ENCODE measurements at places on chromosomes 5 and 9. TPM values are rescaled to one million over a fixed set of nuclear protein-coding genes. Genes with fewer than 3 reads are reported as not detected.

Gene MAN1B1
- total RNA-seq = 65.6 TPM

Gene IL13
- not detected for total RNA-seq

Gene DMGDH
- total RNA-seq = 1.3 TPM

DNA sequence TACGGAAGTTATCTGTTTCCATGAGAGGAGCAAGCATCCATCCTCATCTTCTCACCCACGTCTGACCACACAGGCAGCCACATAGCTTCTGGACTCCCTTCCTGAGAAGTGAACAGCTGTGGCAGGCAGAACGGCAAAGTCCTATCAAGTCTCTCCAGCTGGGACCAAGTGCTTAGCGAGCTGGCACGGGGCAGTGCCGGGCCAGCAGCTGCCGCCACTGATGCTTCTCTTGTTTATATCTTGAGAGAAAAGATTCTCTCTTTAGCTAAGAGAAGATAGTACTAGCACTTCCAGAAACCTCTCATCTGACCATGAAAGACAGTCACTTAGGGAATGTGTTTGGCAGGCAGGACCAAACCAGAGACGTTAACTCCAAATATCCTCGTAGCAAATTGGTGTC, 37.2 kb downstream of the PLAC8L1 start:
- DNase-seq = no peak

GRCh38 chr9:37984672-37985611, 81.0 kb upstream of the SLC25A51 start:
- DNase-seq = no peak

DNA sequence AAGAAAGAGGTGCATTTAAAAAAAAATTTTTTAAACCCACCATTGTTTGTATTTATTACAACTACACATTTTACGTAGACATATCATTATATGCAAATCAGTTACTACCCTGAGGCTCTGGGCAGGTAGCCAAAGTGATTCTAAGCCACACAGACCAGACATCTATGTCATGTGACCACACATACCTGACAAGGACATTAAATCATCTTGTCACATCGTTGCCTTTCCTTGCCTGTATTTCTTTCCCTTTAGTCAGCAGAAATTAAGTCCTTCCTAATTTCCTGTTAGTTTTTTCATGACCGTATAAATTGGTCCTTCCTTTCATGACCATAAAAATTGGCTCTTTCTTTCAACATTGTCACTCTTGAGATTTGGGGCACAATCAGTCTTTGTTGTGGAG, 134.2 kb upstream of the MARCHF11 start:
- no peak for DNase-seq

GRCh38 chr5:60830581-60831127, 13.4 kb downstream of the ELOVL7 start:
- DNase-seq = no peak

- DNase-seq = no peak
Observed at GRCh38 chr5:124393584-124394379, 352.7 kb downstream of the ZNF608 start.

- no peak for DNase-seq
Observed at GRCh38 chr9:86807367-86807976, 139.8 kb downstream of the GAS1 start.

DNA sequence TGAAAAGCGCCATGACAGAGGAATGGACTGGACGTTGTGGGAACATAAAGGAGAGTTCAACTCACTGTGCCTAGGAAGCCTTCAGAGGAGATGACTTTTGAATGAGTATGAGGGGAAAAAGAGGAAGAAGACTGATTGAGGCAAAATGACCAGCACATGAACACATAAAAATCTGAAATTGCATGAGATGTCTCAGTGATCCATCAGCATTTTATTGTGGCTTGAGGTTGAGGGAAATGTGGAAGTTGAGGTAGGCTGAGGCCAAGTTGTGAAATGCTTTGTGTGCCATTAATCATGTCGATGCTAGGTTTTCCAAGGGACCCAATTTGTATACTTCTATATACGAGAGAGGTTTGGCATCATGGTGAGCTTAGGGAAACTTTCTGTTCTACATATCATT, 140.9 kb upstream of the TLX3 start:
- DNase-seq = no peak

- no peak for DNase-seq
Observed at GRCh38 chr5:124865603-124866354, 119.3 kb upstream of the ZNF608 start.

- DNase-seq = no peak
Observed at GRCh38 chr5:81971111-81971711, 612 bp upstream of the ATG10 start.

DNA sequence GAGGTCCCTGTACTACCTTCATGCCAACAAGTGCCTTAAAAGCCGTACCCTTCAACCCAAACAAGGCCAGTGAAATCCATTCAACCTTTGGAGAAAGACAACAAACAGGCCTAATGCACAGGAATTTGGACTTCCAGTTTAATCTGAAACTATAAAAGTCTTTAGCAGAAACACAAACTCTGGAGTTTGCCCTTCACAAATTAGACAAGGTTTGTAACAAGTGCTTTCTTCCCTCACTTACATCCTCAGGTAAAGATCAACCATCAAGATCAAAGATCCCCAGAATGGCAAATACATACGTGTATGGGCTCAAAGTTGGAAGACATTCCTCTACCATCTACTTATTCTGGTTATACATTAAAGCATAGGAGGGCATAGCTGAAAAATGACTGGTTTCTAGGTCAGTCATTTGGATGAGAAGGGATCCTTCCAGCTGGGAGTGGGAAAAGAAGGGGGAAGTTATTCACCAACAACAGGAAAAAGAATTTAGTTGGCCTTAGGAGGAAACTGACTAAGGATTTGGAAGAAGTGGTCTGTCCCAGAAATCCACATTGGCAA, 2.0 kb downstream of the DAB2 start:
- no peak for DNase-seq

GRCh38 chr5:115932991-115933390, 29.3 kb upstream of the LVRN start:
- DNase-seq = no peak

Data from Calu3 (cell line).